ENCODE measurements at places on chromosomes 4 and X. TPM values are rescaled to one million over a fixed set of nuclear protein-coding genes. Genes with fewer than 3 reads are reported as not detected.

- H3K27ac ChIP-seq, result no peak overlapping the region
- no peaks in the 10 kb centered on the region for H3K36me3 ChIP-seq
- H3K27me3 ChIP-seq, result peaks cover 6% of the 10 kb centered on the region
- no peak overlapping the region for H3K4me3 ChIP-seq
- no peak for DNase-seq
Measured at GRCh38 chr4:27081675-27082586, 221.3 kb downstream of the STIM2 start.

TAF7L gene
- not detected for total RNA-seq

F11 gene
- total RNA-seq, result 3.5 TPM

GRCh38 chr4:25567253-25567652 lies 88.4 kb upstream of the SLC34A2 start:
- no peak for DNase-seq
- H3K4me3 ChIP-seq, result no peak overlapping the region
- H3K27ac ChIP-seq, result no peak overlapping the region
- H3K36me3 ChIP-seq, result no peaks in the 10 kb centered on the region

DNA sequence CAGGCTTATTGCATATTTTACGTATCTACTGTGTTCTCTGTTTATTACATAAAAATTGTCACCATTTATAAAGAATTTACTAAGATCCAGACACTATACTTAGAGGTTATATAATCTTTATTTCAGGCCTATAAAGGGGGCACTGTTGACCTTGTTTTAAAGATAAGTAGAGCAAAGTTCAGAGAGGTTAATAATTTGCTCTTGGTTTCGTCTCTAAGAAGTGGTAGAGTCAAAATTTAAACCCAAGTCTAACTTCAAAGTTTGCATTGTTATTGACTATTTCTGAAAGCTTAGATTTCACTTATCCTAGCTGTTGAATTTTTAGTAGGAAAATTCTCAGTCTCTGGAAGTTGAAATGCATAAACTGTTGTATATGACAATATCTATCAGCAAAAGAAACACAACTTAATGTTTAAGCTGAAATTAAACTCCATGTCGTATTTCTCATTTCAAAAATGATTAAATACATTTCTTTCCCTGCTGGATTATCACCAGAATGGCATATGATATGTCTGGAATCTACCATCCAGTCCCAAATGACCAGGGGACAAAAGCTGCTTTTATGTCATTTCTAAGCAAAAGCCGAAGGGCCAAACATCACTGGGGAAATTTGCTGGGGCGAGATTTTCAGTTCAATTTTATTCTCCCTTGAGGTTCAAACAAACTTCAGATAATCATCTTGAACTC lies 138.4 kb downstream of the SLC7A11 start:
- DNase-seq, result no peak
- H3K4me3 ChIP-seq, result no peak overlapping the region
- H3K36me3 ChIP-seq, result no peaks in the 10 kb centered on the region
- no peak overlapping the region for H3K27ac ChIP-seq
- no peaks in the 10 kb centered on the region for H3K27me3 ChIP-seq

- no peaks in the 10 kb centered on the region for H3K27me3 ChIP-seq
- peak overlapping the region; percentile 52 for H3K27ac ChIP-seq
- DNase-seq, result peak; percentile 65
- H3K4me3 ChIP-seq, result no peak overlapping the region
- H3K4me1 ChIP-seq, result peaks cover 15% of the 10 kb centered on the region
Measured at GRCh38 chr4:85557016-85557901, 82.3 kb downstream of the ARHGAP24 start.

DNA sequence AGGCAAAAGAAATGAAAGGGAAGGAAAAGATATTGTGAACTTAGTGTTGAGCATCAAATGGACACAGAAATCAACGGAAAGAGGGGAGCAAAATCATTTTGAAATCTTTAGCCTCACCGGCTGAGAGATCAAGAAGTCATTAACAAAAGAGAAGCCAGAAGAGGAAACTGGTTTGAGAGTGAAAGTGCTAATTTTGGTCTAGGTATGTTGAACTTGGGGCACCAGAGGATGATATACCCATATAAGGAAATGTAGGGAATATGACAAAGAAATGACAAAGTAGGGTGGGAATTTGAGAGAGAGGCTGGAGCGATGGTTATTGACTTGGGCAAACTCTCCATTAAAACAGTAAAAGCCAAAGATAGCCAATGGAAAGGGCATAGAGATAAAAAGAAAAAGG lies 183.4 kb upstream of the ATOH1 start:
- H3K27ac ChIP-seq, result no peak overlapping the region
- no peak overlapping the region for H3K4me3 ChIP-seq
- DNase-seq, result no peak

HSFX3 gene
- total RNA-seq, result not detected

DNA sequence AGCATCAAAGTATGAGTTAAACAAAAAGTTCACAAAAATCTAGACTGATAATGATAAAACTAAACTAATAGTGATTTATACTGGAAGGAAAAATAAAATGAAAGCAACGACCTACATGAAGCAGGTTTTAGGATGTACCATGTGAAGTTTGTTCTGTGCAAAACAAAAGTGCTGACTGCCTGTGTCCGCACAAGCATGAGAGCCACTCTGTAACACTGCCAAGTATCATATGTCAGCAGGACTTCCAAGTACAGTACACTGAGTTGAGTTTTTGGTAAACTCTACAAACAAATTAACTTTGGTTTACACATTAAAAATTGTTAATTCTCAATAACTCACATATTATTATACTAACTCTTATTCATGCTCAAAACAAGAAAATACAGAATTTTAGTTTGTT lies 459.0 kb downstream of the PDGFC start:
- H3K36me3 ChIP-seq, result no peaks in the 10 kb centered on the region
- H3K4me3 ChIP-seq, result no peak overlapping the region
- no peaks in the 10 kb centered on the region for H3K4me1 ChIP-seq
- no peak overlapping the region for H3K27ac ChIP-seq

GRCh38 chr4:106583567-106583966 lies 215.0 kb upstream of the GIMD1 start:
- H3K36me3 ChIP-seq, result no peaks in the 10 kb centered on the region
- no peak for DNase-seq
- H3K27ac ChIP-seq, result no peak overlapping the region

GRCh38 chr4:98891478-98892337 lies 37.2 kb downstream of the EIF4E start:
- DNase-seq, result no peak
- no peaks in the 10 kb centered on the region for H3K27me3 ChIP-seq
- no peak overlapping the region for H3K4me3 ChIP-seq

DNA sequence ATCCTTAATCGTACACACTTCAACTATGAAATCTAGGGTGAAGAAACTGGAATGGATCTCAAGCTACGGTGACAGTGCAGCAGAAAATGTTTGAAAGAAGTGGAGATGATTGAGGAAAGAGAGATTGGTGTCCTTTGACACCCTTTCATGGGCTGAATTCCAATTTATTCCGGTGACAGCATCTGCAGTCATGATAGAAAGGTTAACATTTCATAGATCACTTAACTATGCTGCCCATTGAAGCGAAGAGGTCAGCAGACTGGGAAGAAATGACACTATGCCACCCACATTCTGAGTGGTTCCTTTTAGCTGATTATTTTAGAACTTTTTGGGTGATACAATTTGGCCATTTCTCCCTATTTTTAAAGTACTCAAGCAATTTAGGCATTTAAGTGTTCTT lies 82.3 kb downstream of the DNAAF6 start:
- no peak overlapping the region for H3K27ac ChIP-seq
- DNase-seq, result no peak
- no peaks in the 10 kb centered on the region for H3K36me3 ChIP-seq
- H3K27me3 ChIP-seq, result no peaks in the 10 kb centered on the region
- H3K4me1 ChIP-seq, result no peaks in the 10 kb centered on the region
- H3K4me3 ChIP-seq, result no peak overlapping the region

- no peaks in the 10 kb centered on the region for H3K36me3 ChIP-seq
- H3K27me3 ChIP-seq, result no peaks in the 10 kb centered on the region
- no peaks in the 10 kb centered on the region for H3K4me1 ChIP-seq
- H3K27ac ChIP-seq, result no peak overlapping the region
- H3K4me3 ChIP-seq, result no peak overlapping the region
Measured at GRCh38 chrX:49003696-49004095, 1.6 kb upstream of the GRIPAP1 start.

UFSP2 gene
- 6.7 TPM for total RNA-seq

DNA sequence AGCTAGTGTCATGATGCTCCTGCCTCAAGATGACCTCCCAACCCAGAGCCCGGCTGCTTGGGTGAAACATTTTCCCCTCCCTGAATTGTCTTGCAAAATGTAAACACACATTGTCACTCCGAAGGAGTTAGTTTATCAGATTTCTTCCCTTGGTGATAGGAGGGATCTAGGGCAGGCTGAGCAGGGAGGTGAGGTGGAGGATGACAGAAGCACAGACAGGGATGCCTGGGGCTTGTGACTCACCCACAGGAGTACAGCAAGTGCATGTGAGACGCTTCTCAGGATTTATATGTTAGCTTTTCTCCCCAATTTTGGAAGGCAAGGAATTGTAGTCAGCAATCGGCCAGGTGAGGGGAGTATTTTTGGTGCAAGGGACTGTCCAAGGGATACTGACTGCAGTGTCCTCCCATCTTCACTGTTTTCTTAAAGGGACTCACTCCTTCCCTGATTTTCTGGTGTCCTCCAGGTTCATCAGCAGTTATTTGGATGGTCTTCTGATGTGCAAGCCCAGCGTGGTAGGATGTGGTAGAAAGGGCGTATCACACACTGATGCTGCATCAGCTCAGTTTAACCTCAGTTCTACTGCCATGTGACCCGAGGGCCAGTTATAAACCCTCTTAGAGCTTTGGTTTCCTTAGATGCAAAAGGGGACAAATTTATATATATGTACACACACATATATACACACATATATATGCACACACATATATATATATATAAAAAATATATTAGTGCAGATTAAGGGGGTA lies 46.2 kb upstream of the IGFBP7 start:
- H3K36me3 ChIP-seq, result no peaks in the 10 kb centered on the region
- no peak overlapping the region for H3K4me3 ChIP-seq
- no peaks in the 10 kb centered on the region for H3K27me3 ChIP-seq
- no peaks in the 10 kb centered on the region for H3K4me1 ChIP-seq
- DNase-seq, result no peak

DNA sequence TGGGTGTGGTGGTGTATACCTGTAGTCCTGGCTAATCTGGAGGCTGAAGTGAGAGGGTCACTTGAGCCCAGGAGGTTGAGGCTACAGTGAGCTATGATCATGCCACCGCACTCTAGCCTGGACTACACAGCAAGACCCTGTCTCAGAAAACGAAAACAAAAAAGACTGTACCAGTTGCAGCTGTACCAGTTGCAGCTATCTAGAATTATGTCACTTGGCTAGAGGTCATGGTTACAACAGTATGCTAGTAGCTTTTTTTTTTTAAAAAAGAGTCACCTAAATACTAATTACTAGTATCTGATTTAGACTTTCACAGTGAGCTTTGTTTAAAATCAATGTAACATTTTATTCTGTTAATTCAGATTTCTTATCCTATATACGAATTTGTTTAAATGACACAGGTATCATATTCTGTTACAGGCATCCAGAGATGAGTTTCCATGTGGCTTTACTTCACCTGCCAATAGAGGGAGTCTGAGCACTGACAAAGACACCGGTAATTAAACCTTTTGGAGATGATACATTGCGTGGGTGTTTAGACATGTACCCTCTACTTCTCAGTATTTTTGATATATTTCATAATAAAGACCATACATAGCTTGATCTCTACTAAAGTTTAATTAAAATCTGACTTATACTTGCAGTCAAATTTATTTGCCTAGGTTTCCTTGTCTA lies 100.2 kb upstream of the IL13RA1 start:
- H3K36me3 ChIP-seq, result no peaks in the 10 kb centered on the region
- no peak for DNase-seq
- no peaks in the 10 kb centered on the region for H3K27me3 ChIP-seq
- no peak overlapping the region for H3K27ac ChIP-seq
- H3K4me3 ChIP-seq, result no peak overlapping the region

DNA sequence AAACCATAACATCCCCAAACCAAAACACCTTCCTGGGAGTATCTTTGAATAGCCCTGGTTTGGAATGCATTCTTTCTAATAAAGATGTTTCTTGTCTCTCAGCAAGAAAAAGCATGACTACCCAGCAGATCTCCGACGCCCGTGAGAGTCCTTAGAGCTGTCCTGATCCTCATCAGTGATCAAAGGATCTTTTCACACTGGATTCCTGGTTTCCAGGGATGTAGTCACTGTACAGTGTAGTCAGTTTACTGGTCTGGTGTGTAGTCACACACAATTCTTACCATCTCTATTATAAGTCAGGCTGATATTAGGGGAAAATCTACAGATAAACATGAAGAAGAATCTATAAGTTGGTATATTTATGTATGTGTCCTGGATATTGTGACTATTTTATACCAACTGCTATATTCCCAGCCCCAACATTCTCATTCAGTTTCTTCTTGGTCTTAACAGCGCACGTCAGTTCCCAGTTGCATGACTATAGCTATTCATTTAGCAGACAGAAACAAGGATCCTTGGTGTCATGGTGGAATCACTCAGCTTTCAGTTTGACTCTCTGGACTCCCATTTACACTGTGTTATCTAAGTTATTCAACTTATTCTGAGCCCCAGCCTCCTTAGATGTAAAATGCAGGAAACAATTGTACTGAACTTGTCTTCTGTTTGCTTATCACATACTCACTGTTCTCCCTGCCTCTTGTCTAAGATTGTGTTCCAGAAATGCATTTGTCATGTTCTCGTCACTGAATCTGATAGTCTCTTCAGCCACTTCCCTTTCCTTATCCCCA lies 68.3 kb downstream of the SLIT2 start:
- no peak for DNase-seq
- no peak overlapping the region for H3K4me3 ChIP-seq
- H3K27me3 ChIP-seq, result no peaks in the 10 kb centered on the region
- no peaks in the 10 kb centered on the region for H3K36me3 ChIP-seq
- no peak overlapping the region for H3K27ac ChIP-seq

GPR143 gene
- not detected for total RNA-seq

DRP2 gene
- not detected for total RNA-seq

- H3K27me3 ChIP-seq, result no peaks in the 10 kb centered on the region
- no peak overlapping the region for H3K27ac ChIP-seq
- no peak for DNase-seq
- H3K4me3 ChIP-seq, result no peak overlapping the region
Measured at GRCh38 chr4:98639108-98639507, 19.3 kb downstream of the TSPAN5 start.

DNA sequence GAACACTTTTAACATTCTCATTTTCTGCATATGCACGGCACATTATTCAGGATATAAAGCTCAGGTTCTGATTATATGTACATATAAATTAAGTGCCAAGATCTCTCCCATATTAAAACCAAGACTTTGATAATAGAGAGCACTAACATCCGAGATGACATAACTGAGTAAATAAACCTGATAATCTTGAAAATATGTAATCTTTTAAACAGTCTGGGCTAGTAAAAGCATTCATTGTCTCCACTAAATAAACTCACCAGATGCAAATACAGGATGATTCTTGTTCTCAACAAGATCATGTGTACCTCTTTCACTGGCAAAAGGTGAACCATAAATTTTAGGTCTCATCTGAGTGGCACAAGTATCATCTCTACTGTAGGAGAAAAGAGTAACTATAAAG lies 942.2 kb downstream of the TRAM1L1 start:
- H3K4me1 ChIP-seq, result no peaks in the 10 kb centered on the region
- no peak overlapping the region for H3K4me3 ChIP-seq
- no peak for DNase-seq

Data from Peyer's patch (tissue), 4 donors.